ENCODE measurements at places on chromosomes 7 and 10.

DNA sequence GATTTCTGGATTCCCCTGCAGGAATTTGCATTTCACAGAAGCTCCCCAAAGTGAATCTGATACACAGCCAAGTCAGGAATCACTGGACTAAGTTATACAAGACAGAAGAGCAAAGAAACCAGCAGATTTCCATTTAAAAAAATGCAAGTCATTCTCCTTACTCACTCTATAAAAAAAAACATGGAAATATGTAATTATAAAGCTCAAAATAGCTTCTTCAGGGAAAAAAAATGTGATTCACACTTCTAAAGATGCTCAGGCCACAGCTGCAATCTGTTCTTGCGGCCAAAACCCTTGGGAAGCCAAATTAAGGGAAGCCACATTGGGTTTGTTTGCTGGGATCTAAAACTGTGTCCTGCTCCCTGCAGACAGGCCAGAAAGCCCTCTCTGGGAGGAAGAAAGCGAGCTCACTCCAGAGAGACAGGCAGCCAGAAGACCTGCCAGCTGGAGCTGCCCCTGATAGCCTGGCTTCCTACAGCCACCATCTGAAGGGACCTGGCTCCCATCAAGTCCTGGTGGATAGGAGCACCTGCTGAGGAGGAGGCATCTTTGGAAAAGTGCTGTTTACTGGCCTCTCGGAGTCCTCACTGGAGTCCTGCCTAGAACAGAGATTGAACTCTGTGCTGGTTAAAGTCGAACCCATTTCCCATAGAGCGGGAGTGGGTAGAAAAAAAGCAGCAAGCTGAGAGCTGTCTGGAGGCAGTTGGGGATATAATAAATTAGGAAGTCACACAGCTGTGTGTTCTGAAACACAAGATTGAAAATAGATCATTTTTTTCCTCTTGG, 359.2 kb upstream of the AOAH start:
- DNase-seq = no peak

DNA sequence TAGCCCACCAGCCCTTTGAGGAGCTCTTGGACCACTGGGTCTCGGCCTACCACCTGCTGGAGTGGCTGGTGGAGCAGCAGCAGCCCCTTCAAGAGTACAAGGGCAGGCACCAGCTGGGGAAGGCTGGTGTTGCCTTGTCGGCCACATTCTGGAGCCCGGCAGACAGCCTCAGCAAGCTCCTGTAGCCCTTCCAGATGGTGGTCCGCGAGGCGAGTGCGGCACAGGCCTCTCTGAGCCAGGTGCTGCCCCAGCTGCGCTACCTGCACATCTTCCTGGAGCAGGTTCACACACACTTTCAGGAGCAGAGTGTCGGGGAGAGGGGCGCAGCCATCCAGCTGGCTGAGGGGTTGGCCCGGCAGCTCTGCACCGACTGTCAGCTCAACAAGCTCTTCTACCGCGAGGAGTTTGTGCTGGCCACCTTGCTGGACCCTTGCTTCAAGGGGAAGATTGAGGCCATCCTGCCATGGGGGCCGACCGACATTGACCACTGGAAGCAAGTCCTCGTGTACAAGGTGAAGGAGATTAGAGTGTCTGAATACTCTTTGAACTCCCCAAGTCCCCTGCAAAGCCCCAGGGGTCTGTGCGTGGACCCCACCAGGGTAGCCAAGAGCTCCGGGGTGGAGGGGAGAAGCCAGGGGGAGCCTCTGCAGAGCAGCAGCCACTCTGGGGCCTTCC, 7.0 kb upstream of the ACTR3C start:
- DNase-seq = no peak

- no peak for DNase-seq
Observed at GRCh38 chr10:14271621-14272020, 59.1 kb downstream of the FRMD4A start.

- no peak for DNase-seq
Observed at GRCh38 chr7:132130497-132130896, 445.8 kb downstream of the PLXNA4 start.

GRCh38 chr7:142447762-142448161, 189.9 kb upstream of the PRSS58 start:
- no peak for DNase-seq

DNA sequence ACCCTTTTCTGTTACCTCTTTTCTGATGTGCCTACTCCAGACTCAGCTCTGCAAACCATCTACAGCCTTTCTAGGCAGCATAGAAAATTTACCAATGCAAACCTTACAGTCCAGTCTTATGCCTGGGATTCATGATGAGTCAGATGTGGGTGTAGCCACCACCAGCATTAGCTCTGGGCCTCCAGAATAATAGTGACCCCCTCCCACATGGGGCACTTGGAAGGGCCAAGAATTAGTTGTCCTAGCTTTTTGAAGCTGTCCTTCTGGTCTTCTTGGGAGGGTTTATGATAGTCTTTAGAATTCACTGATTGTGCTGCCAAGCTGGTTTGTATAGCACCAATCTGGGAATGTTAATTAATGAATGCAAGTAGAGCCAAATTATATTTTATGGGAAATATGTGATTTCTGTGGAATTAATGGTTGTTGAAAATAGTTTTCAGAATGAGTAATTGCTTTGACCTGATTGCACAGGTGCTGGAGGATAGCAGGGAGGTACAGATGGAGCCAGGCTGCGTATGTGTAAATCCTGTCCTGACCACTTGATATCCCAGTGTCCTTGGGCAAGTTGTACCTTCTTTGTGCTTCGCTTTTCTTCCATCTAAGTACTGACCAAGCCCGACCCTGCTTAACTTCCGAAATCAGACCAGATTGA, 94.8 kb downstream of the CPED1 start:
- no peak for DNase-seq

DNA sequence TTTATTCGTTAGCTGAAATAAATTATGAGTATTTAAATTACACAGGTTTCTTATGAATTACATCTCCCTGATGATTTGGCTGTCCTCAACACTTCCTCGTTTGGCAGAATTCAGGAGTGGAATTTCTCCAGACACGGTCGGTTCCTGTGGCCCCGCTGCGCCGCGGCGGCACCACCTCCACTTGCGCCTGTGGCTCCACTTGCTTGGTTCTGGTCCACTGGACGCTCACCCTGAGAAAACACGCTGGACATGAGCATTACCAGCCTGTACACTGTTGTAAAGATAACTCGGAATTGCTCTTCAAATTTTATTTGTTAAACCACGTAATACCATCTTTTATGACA, 85.3 kb downstream of the ZNF33B start:
- DNase-seq = no peak

GRCh38 chr10:72056932-72057751, 31.2 kb downstream of the SPOCK2 start:
- no peak for DNase-seq

DNA sequence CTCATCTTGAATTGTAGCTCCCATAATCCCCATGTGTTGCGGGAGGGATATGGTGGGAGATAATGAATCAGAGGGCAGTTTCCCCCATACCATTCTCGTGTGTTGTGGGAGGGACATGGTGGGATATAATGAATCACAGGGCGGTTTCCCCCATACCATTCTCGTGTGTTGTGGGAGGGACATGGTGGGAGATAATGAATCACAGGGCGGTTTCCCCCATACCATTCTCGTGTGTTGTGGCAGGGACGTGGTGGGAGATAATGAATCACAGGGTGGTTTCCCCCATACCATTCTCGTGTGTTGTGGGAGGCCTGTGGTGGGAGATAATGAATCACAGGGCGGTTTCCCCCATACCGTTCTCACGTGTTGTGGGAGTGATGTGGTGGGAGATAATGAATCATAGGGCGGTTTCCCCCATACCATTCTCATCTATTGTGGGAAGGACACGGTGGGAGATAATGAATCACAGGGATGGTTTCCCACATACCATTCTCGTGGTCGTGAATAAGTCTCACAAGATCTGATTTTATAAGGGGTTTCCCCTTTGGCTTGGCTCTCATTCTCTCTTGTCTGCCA, 271.0 kb downstream of the MAD1L1 start:
- DNase-seq = peak; percentile 80

DNA sequence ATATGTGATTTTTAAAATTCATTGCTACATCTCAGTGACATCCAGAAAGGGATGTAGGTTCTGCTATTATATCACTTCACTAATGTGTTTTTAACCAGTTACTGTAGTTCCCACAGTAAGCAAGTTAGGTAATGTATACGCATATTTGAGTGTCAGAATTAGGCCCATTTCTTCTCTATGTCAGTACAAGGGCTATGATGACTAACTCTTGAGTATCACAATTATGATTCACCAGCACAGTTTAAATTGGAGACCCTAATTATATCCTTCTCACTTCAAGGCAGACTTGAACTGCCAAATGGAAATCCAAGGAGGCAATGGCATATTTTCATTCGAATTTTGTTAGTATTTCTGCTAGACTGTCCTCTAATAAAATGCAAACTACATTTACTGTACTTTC, 23.6 kb downstream of the BZW2 start:
- DNase-seq = no peak

GRCh38 chr7:31664890-31665289, 22.1 kb upstream of the PPP1R17 start:
- no peak for DNase-seq

GRCh38 chr10:7301006-7301778, 109.6 kb downstream of the SFMBT2 start:
- DNase-seq = no peak

DNA sequence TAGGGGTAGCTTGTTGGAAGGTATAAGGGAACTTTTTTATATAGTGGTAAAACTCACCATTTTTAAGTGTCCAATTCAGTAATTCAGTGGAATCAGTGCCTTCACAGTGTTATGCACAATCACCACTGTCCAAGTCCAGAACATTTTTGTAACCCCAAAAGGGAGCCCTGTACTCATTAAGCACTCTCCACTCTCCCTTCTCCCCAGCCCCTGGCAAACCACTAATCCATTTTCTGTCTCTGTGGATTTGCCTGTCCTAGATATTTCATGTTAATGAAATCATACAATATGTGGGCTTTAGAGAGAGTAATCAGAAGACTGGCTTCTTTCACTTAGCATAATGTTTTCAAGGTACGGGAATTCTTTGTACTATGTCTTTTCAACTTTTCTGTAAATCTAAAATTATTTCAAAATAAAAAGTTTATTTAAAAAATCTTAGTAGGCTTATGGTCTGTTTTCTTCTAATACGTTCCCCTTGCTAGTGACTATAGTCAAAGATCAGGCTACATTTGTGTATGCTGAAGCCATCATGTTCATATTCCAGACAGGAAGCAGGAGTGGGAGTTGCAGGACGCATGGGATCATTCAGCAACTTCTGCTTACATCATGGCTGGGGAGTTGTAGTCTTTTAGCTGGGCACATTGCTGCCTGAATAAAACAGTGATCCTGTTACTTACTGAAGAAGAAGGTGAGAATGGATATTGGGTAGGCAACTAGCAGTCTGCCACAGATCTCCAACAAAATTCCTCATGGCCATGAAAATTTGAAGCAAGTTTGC, 35.4 kb upstream of the TAX1BP1 start:
- no peak for DNase-seq

DNA sequence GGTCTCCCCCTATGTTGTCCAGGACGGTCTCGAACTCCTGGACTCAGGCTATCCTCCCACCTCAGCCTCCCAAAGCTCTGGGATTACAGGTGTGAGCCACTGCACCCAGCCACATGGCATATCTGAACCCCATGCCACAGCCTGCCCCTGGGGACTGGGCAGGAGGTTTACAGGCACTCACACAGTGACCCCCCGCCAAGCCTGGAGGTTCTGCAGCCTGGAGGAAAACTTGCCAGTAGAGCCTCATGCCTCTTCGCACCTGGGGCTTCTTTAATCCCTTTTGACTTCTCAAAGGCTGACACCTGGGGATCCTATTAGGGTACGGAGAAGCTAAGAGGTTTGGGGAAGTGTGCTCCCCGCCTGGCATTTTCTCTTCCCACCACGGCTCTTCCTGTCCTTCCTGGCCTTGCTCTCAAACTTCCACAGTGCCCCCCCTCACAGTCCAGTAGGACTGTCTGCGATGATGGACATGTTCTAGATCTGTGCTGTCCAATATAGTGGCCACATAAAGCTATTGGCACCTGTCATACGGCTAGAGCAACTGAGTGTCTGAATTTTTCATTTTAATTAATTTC, 11.4 kb upstream of the KCP start:
- peak; percentile 1 for DNase-seq

- DNase-seq = no peak
Observed at GRCh38 chr7:125661-126060, 66.7 kb upstream of the FAM20C start.

- DNase-seq = no peak
Observed at GRCh38 chr10:50325449-50326171, 74.3 kb upstream of the ASAH2 start.

- DNase-seq = no peak
Observed at GRCh38 chr7:142280263-142280662, 22.4 kb upstream of the PRSS58 start.

- DNase-seq = no peak
Observed at GRCh38 chr7:37923996-37924395, 3.6 kb downstream of the EPDR1 start.

DNA sequence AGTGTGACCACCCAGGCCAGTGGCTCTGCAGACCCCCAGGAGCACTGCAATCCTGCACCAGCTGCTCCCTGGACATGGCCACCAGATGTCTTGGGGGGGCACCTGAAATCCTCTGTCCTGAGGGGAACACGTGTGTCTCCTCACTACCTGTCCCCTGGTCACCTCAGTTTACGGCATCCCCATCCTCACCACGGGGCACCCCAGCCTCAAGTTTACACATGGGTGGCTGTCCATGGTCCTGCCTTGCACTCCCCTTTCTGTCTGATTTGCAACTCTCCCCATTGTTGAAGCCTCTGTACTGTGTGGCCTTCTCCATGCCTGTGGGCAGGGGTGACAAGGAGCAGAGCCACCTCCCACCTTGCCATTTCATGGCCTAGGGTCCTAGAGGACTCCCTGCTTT, 67.2 kb downstream of the RAMP3 start:
- DNase-seq = peak; percentile 23

- no peak for DNase-seq
Observed at GRCh38 chr7:46145412-46145811, 224.3 kb upstream of the IGFBP3 start.

DNA sequence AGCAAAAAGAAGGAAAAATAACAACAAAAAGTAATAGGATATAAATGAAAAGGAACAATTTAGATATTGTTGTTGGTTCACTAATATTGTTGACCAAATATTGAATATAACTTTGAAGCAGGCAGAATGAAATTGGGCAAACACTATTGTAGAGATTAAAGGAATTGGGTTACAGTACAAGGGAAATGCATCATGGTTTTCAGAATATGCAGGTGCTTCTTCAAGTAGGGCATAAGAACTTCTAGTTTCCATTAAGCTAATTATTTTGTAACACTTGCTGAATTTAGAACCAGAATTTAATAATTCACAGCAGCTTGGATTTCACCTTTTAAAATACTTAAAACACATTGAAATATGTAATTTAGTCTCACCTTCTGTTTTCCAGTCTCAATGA, 36.5 kb downstream of the RPA3 start:
- DNase-seq = no peak

- no peak for DNase-seq
Observed at GRCh38 chr7:147412782-147413556, 1177.6 kb upstream of the C7orf33 start.

GRCh38 chr7:979151-979550, 3.8 kb upstream of the COX19 start:
- DNase-seq = no peak

GRCh38 chr10:69883310-69884023, 81.8 kb downstream of the COL13A1 start:
- no peak for DNase-seq

GRCh38 chr10:92385831-92386230, 94.9 kb downstream of the MARCHF5 start:
- DNase-seq = no peak

- no peak for DNase-seq
Observed at GRCh38 chr10:113168584-113168983, 218.5 kb downstream of the TCF7L2 start.

GRCh38 chr10:6953271-6953801, 373.3 kb upstream of the PRKCQ start:
- DNase-seq = no peak
